T-cell (primary cell): ENCODE measurements at places on chromosomes 12 and 14. TPM values are rescaled to one million over a fixed set of nuclear protein-coding genes. Genes with fewer than 3 reads are reported as not detected.
A peak's percentile ranks its signal among the peaks of the same experiment; 100 is the strongest.

DNA sequence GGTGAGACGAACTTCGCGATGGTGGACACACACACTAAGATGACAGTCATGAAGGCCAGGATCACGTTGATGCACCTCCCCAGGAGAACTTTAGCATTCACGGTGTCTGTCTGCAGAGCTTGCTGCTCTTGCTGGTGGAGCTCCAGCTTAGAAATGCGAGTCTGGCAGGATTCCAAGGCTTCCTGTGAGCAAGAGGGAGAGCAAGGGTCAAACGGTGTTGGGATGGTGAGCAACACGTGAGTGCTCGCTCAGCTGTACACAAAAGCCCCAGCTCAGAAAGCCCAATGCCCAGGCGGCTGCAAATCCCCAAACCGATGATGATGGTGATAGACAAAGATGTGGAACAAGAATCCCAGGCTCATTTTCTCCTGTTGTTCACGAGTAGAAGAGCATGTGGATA, 78.8 kb downstream of the TMCC3 start:
- no peak for DNase-seq

PELI2 gene
- 10.5 TPM for total RNA-seq

DNA sequence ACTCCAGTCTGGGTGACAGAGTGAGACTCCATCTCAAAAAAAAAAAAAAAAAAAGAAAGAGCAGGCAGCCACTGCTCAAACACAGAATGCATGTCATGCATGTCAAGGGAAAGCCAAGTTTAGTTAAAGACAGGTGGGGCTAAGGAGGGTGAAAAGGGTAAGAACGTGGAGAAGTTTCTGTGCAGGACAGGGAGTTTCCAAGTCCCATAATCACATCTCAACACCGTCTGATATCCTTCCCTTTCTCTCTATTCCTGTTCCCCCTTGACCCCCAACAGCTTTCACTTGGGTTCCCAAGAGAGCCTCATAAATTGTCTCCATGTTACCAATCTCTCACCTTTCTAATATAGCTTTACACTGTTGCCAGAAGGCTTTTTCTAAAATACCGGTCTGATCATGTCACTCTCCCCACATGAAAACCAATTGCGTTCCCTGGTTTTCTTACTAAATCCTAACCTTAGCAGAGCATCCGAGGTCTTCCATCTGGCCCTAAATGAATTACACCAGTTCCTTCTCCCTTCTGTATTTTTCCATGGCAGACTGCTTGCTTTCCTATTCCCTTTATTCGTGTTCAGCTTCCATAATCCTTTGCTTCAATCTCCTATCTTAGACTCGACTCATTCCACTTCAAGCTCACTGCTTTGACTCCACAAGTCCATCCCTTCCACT, 37.0 kb downstream of the LIMA1 start:
- DNase-seq = no peak

CLEC1A gene
- total RNA-seq = not detected

GRCh38 chr14:92997343-92998061, 74.6 kb downstream of the CHGA start:
- no peak for DNase-seq

CLEC4E gene
- total RNA-seq = not detected

CORO1C gene
- total RNA-seq = 8.7 TPM

NRIP2 gene
- total RNA-seq = not detected

GRCh38 chr12:86663716-86664115, 407.5 kb upstream of the MGAT4C start:
- DNase-seq = no peak

DNA sequence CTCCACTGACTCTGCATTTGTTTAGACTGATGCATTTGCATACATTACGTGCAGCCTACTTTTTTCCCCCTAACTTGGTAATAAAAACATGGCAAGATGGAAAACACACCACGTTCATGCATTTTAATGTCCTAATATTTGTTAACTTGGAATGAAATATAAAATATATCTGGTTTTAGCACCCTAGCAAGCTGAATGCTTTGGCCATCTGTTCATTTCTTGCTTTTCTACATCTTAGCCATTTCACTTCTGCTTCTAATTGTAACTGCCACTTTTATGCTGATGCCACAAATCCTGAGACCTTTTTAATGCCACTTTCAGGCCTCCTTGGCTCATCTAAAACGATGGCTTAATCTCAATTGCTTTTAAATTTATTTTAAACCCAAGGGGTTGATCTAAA, 177.7 kb upstream of the RASSF8 start:
- no peak for DNase-seq

DNA sequence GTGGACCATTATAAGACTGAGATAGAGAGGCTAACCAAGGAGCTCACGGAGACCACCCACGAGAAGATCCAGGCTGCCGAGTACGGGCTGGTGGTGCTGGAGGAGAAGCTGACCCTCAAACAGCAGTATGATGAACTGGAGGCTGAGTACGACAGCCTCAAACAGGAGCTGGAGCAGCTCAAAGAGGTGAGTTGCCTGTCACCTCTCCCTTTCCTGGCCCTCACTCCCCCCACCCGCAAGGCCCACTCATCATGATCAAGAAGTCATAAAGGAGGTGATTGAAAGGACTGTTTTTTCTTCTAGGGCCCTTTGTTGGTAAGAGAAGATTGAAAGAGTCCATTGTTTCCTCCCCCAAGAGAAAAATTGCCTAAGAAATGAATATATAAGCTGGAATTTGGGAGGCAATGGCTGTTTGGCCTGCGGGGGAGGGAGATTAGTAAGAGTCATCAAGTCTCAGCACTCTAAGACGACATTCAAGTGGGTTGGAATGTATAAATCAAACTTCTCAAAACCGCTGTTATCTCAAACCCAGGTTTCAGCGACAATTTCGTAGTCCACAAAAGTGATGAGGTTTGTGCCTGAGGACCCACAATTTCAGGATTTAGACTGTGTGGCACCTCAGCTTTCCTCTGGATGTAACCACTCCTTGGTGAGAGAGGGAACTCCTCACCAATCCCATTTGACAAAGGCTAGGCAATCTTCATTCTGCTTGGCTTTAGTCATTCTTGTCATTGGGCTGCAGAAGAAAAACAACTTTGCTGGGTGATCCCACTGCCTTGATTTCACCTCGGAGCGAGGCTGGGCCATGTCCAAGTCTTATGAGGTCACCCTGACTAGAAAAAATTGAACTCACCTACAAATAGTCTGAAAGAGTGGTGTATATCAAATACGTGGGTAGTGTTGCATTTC, 966 bp downstream of the BICD1 start:
- DNase-seq = peak; percentile 16

- DNase-seq = no peak
Measured at GRCh38 chr14:70239802-70240201, 51.1 kb upstream of the SLC8A3 start.
